BJ (cell line): ENCODE measurements at places on chromosomes 6 and 20. TPM values are rescaled to one million over a fixed set of nuclear protein-coding genes. Genes with fewer than 3 reads are reported as not detected.

ESR1 gene
- not detected in 2 replicates for polyA plus RNA-seq

SLC13A3 gene
- polyA plus RNA-seq = 3.5 and 3.7 TPM in 2 replicates

RBPJL gene
- polyA plus RNA-seq = not detected in 2 replicates

GRCh38 chr20:9945408-9945807 is 89.4 kb upstream of the ANKEF1 start:
- DNase-seq = no peak

FRK gene
- 0.02 and 0.04 TPM in 2 replicates for polyA plus RNA-seq

DNA sequence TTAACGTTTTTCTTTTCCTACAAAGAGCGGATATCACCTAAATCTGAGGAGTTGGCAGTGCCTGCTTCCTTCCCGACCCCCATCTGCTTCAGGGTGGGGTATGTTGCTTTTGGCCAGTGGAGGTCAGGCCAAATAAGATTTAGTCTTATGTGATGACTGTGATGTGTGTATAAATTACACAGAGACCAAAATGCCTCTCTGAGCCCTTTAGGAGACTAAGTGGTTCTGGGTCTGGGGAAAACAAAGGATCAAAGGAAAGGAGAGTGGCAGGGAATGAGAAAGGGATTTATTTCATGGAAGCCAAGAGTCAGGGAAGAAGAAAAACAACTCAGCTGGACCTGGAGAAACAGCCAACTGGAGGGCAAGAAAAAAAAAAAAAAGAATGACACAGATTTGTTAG is 39.1 kb upstream of the TBC1D7 start:
- DNase-seq = no peak

GRCh38 chr6:18656506-18656905 is 269.4 kb downstream of the RNF144B start:
- DNase-seq = no peak

GSTA3 gene
- not detected in 2 replicates for polyA plus RNA-seq

DNA sequence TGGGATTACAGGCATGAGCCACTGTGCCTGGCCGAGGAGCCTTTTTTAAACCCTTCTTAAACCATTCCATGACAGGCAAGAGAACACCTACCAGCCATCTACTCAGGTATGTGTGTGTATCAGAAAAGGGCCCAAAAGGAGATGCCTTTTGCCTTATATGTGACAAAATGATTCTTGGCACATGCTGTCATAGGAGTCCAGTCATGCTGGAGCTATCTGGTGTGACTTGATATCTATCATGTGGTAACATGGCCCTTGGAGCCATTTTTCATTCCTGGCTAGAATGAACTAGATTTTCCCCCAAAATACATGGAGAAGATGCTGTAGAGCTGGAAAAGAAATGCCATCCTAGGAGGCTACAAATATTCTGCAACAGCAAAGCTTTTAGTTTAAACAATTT is 129.1 kb downstream of the DST start:
- DNase-seq = no peak

- no peak for DNase-seq
Measured at GRCh38 chr6:154154389-154154967, 115.4 kb downstream of the OPRM1 start.
